Foreskin melanocyte (primary cell): ENCODE measurements at places on chromosomes 1 and 21.

GRCh38 chr1:1421147-1421906, at the start of gene ANKRD65:
Gene ANKRD65 (minus strand): TSS chr1:1421276. CDS start chr1:1421005, 271 bp downstream.
- no peak for DNase-seq

DNA sequence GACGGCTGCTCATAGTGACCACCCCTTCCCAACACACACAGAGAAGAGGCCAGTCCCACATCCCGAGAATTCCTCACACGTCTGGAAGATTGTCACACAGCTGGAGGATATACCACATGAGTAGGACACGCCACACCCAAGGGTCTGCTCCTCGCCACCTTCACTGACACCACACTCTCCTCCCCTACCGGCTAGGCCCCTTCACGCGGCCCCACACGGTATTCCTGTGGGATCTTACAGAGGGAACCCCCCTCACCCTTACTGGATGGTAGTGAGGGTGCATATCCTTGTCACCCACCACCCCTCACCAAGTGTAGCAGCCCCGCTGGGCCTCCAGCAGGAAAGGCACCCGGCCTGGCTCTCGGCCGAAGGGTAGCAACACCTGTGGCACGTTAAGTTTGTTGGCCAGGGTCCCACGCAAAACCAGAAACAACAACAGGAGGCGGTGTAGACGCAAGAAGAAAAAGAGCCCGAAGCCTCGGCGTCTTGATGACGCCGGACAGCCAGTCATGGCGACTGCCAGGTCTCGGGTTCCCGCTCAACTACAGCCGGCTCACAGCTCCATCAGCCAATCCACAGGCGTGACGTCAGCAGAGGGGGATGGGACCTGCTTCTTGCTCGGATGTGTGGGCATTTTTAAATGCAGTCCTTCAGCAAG, at the start of gene NUP210L:
NUP210L (minus strand) TSS at position 540 of the 658 bp plus-strand sequence.
- peak; percentile 35 for DNase-seq

DNA sequence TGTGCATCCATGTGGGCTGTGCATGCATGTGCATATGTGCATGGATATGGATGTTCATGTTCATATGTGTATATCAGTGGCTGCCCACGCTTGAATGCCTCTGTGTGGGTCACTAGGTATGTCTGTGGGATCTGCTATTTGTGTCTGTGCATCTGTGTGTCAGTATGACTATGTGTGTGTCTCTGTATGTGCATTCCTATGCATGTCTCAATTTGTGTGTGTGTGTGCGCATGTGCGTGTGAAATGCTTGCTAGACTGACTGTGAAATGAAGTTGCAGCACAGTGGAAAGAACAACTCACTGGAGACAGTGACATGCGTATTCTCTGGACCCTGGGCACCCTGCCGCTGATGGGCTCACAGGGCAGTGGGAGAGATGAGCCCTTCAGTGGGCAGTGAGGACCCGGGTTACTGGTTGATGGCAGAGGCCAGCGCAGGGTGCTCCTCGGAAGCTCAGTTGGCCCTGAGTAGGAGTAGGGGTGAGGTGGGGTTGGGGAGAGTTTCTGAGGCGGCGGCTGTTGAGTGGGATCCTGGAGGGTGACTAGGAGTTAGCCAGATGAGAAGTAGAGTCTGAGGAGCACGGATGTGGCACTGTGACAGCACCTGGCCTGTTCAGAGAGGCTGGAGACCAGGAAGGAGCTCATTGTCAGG, 43.2 kb upstream of the POU3F1 start:
- no peak for DNase-seq

- no peak for DNase-seq
Measured at GRCh38 chr1:223741861-223742260, 29.5 kb downstream of the CAPN2 start.

- DNase-seq: no peak
Measured at GRCh38 chr1:9731561-9731960, 80.0 kb downstream of the PIK3CD start.

GRCh38 chr1:10848109-10848684, 51.8 kb upstream of the CASZ1 start:
- DNase-seq: no peak

- DNase-seq: no peak
Measured at GRCh38 chr1:74508449-74508848, 4.0 kb downstream of the LRRC53 start.

DNA sequence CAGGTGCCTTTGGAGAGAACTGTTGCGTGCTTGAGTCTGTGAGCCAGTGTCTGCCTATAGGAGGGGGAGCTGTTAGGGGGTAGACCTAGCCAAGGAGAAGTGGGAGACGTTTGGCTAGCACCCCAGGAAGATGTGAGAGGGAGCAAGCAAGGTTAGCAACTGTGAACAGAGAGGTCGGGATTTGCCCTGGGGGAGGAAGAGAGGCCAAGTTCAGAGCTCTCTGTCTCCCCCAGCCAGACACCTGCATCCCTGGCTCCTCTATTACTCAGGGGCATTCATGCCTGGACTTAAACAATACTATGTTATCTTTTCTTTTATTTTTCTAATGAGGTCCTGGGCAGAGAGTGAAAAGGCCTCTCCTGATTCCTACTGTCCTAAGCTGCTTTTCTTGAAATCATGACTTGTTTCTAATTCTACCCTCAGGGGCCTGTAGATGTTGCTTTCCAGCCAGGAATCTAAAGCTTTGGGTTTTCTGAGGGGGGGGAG, 2.4 kb downstream of the BTG2 start:
- no peak for DNase-seq

DNA sequence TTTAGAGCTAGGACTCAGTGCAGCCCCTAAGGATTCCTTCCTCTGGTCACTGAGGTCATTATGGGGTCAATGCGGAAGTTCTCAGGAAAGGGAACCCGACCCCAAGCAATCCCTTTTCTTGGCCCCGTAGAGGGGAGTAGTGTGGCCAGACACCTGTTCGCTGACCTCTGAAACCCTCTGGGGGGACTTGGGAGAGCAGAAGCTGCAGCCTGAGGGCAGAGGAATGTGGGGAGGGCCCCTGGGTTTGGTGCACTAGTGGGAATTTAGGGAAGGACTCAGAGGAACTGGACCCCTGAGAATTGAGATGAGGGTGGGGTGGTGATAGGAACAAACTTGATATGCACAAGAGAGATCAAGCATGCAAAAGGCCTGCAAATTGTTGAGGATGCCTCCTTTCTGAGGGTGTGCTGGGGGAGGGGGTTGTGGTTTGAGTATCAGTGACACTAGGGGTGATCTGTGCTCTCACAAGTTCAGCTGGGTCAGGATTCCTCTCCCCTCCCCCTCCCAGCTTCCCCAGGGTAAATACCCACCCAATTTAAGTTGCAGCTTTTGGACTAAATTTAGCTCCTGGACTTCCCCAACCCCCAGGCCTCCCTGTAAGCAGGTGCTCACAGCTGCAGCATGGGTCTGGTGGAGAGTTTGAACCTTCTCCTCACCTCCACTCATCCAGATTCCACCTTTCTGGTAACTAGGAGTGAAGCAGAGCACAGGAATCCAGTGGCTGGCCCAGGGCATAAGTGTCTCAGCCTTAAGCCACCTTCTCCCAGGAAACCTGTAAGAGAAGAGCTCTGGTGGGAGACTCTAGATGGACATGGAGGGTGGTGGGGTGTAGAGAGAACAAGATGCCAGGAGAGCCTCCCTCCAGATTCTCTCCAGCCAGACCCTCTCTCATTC, 13.5 kb downstream of the ADAMTSL4 start:
- DNase-seq: no peak

GRCh38 chr1:45654540-45655280, 30.9 kb upstream of the CCDC17 start:
- no peak for DNase-seq

- DNase-seq: no peak
Measured at GRCh38 chr1:37691497-37692077, 729 bp upstream of the CDCA8 start.

DNA sequence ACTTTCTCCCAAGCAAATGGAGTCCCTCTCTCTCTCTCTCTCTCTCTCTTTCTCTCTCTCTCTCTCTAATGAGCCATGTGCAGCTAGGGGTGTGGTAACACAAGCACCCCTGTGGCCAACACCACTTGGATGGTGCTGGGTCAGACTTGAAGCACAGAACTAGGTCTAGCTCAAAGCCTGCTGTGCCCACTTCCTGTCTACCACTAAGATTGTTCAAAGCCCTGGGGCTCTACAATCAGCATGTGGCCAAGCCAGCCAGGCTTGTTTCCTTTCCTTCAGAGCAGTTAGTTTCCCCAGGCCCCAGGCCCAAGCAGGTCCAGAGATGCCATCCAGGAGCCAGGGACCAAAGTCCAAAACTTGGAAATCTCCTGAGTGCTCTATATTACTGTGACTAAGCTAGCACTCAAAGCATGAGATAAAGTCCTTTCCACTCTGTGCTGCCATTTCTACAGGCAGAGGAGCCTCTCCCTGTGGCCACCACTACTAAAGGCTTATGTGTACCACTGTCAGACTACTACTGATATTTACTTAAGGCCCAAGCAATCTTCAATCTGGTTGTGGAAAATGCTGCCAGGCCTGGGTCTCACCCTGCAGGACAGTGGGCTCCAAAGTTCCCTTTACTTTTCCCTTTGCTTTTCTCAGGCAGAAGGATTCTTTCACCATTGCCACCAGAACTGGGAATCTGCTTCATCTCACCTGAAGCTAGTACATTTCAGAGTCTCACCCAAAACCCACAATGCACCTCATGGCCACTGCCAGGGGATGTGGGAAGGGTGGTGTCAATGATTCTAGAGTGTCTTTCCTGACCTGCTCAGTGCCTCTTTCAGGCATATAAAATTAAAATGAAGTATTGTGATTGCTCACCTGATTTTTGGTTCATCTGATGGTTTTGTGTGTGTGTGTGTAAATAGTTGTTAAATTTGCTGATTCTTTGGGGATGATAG, 999.5 kb downstream of the NCAM2 start:
- no peak for DNase-seq

GRCh38 chr1:207670997-207671396, 26.1 kb downstream of the CR1L start:
- no peak for DNase-seq

DNA sequence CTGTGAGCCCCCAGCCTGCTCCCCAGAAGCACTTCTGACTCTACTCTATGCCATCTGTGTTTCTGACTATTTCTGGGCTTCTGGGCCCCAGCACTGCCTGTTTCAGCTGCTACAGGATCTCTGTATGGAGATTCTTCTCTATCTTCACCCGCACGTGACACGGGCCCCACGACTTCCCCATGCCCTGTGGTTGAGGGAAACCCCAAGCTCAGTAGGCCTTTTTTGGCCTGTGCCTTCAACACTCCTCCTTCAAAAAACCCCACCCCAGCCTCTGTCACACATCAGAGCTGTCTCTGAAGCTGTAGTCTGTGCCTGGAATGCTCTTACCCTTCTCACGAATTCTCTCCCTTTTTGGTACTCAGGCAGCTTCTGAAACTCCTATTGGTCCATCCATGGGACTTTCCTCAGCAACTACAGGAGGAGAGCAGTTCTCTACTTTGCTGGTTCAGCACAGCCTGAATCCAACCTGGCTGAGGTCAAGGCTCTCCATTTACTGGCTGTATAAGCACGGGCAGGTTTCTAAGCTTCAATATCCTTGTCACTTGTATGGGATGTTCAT, 2.0 kb upstream of the NID1 start:
- DNase-seq: no peak

DNA sequence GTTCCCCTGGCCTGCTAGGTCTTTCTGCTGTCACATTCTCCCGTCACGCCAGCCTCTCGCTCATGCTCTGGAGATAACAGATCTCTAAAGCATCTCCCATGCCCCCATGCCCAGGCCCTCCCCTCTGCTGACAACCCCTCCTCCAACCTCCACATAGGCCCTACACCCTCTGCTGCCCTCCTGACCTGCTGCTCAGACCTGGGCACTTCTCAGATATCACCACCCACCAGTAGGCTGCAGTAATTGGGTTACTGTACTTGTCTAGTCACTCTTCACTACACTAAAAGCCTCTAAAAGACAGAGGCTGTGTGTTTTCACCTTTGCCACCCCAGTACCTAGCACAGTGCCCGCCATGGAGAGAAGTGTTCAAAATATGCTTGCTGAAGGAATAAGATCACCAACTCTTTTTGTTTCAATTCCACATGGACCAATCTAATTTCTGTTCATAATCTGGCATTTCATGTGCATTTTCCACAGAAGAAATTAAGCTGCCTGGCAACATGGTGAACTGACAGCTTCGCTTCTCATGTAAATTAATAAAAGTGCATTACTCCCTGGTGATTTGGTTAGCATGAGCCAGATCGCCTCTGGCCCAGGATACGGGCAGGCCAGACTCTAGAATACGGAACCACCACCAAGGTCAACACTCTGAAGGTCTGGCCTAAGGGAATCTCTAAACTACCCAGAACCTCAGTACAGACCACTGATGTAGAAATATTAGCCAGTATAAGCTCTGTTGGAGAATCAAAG, 20.7 kb downstream of the LBR start:
- DNase-seq: no peak

- no peak for DNase-seq
Measured at GRCh38 chr1:112406771-112407170, 10.8 kb downstream of the CTTNBP2NL start.
